ENCODE measurements at places on chromosomes 7 and 10. TPM values are rescaled to one million over a fixed set of nuclear protein-coding genes. Genes with fewer than 3 reads are reported as not detected.
A peak's percentile ranks its signal among the peaks of the same experiment; 100 is the strongest.

DNA sequence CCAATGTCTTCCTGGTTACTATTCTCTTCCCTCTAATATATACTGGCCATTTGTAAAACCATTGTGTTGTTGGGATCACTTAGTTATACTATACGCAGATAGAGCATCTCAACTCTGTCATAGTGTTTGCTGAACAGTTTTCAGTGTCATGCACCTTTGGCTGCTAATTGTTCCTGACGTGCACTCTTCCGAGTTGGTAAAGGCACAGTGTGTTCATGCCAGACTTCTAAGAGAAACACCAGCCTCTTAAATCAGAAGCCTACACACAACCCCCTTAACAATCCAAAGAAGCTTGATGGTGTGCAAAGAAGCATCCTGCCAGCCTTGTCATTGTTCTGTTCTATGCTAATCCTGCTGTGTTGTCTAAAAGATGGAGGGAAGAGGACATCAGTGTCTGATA lies 131.1 kb downstream of the MAPK8 start:
- DNase-seq = no peak

Gene CALHM3
- not detected for total RNA-seq

DNA sequence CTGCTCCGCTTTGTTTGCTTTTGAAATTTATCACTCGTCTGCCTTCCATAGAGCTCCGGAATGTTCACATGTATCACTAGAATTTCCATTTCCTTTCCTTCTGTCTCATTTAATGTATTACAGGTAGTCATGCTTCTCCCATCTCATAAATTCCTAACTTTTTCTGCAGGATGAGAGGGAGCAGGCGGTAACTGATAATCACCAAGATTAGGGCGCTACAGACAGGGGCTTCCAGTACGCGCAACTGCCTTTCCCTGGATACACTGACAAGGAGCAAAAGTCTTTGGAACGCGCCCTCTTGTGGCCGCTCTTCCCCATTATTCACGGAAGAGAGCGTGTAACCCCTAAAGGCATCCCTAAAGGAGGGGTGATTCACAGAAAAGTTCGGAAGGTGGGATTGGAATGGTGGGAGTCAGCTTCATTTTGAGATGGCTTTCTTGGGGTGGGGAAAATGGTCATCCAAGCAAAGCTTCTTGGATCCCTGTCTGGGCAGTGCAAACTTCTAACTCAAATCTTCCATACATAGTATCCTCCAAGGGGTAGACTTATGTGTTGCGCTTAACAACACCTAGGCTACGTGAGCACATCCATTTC lies 6.5 kb downstream of the INHBA start:
- peak; percentile 46 for DNase-seq

Gene DDX50
- 51.3 TPM for total RNA-seq

DNA sequence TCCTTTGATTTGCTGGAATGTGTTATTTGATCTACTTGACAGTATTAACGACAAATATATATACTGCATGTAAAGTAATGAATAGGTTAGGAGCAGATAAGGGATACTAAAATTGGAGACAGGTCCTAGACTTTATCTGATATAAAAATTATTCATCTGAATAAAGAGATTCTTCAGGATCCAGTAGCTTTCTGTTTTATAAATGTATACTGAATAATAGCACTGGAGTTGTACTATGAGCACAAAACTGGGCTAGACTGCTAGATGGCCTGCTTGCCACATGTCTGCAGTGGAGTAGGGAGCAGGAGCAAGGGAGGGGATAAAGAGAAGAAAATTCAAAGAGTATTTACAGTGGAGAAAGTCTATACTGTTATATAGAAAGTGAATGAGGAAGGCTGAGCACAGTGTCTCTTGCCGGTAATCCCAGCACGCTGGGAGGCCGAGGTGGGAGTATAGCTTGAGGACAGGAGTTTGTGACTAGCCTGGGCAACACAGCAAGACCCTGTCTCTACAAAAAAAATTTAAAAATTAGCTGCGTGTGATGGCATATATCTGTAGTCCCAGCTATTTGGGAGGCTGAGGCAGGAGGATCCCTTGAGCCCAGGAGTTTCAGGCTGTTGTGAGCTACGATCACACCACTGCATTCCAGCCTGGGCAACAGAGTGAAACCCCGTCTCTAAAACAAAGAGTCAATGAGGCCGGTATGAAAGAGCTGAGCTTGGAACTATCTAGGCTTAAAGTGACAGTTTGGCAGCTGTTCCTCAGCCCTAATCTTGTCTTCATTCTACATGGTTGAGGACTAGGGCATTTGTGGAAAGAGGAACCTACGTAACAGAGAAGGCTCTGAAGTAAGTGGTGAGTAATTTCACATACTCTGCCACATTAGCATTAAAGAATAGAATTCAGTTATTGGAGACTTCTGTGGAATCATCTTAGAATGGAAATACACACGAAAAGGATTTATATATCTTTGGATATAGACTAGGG lies 41.8 kb downstream of the CD36 start:
- no peak for DNase-seq

- no peak for DNase-seq
Observed at GRCh38 chr7:77766801-77767605, 31.2 kb downstream of the TMEM60 start.

Gene CHN2
- not detected for total RNA-seq

Gene COL17A1
- total RNA-seq = 0.15 TPM

DNA sequence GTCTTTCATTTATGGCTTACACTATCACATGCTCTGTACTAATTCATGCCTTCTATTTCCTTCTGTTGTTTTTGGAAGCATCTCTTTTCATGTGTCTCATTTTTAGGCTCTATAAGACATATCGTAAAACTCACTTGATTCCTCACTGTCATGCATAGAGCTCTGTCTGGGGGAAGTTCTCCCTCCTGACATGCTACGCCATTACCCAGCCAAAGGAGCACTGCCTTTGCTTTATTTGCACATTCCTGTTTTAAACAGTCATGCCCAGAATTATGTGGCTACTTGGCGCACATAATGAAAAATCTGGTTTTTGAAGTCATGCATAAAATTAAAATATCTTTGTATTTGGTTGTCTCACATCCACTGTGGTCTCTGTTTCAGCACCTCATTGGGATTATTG lies 17.6 kb upstream of the AKR1C3 start:
- no peak for DNase-seq

Gene NPC1L1
- not detected for total RNA-seq

- DNase-seq = no peak
Observed at GRCh38 chr7:83159731-83160130, 3.0 kb downstream of the PCLO start.

- no peak for DNase-seq
Observed at GRCh38 chr7:26648554-26648953, 215.8 kb downstream of the SKAP2 start.

DNA sequence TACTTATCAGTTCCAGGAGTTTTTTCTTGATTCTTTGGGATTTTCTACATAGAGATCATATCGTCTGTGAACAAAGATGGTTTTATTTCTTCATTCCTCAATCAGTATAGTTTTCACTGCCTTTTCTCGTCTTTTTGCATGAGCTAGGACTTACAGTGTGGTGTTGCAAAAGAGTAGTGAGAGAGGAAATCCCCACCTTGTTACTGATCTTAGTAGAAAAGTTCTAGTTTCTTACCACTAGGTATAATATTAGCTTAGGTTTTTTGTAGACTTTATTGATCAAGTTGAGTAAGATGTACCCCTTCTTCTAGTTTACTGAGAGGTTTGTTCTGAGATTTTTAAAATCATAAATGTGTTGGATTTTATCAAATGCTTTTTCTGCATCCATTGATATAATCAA lies 123.3 kb downstream of the TMEM26 start:
- DNase-seq = no peak

DNA sequence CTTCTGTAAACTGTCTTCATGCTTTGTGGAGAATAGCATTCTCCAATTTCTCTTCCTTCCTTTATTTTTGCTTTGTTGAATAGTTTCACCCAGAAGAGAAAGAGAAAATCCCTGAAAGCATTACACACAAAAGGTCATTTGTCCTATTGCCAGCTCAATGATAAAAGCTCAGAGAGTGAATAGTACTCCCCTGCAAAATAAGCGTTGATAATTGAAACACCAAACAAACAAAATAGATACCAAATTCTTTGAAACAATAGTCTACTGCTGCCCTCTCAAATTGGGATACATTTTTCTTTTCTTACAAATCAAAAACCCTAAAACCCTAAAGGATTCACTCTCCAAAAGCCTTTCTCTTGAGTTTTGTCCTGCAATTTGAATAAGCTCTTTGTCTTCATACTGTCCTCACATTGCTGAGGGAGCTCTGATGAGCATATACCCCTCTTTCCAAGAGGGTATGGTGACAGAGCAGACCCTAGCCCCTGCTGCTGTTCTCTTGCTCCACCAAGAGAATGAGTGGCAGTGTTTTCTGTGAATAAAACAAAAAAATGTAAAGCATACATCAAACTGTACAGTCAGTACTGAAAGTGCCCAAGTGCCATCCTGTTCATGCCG lies 134.4 kb downstream of the CSTF2T start:
- no peak for DNase-seq

DNA sequence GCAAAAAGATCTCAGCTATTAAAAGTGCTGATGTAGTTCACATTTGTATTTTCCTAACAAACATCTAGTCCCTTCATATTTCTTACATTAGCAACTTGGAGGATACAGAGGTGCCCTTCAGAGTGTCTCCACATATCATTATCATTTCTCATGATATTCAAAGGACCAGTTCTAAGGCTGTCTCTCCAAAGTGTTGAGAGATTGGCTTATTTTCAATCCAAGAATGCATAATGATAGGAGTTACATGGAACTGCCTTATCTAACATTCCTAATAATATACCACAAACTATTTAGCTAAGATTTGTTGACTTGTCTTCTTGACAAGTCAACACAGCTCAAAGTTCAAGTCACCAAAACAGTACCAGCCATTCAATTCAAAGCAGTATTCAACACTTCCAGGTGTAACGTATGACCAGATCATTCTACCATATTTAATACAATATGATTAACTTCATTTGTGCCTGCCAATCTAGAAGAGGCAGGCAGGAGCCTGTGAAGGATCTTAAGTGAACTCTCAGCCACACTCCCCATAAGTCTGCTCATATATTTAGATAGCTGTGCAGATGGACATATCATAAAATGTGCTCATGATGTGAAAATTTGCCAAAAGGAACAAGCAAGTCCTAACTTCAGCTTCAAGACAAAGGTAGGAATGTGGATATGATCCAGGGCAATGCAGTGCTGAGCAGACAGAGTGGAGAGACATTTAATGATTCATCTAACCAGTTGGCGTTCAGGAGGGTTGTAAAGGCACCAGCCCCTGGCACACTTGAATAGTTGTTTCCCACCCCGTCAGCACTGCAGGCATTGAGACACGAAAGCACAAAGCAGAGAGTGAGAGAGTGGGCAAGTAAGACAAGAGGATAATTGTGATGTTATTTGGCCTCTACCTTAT lies 108.3 kb downstream of the MTERF1 start:
- DNase-seq = no peak

Gene SLC35G1
- total RNA-seq = 6.0 TPM

- no peak for DNase-seq
Observed at GRCh38 chr10:97582169-97582568, 2.0 kb upstream of the HOGA1 start.

Gene AGK
- total RNA-seq = 40.5 TPM

GRCh38 chr7:79453266-79453557 lies 255 bp downstream of the MAGI2 start:
- no peak for DNase-seq

Gene LIPN
- total RNA-seq = not detected

DNA sequence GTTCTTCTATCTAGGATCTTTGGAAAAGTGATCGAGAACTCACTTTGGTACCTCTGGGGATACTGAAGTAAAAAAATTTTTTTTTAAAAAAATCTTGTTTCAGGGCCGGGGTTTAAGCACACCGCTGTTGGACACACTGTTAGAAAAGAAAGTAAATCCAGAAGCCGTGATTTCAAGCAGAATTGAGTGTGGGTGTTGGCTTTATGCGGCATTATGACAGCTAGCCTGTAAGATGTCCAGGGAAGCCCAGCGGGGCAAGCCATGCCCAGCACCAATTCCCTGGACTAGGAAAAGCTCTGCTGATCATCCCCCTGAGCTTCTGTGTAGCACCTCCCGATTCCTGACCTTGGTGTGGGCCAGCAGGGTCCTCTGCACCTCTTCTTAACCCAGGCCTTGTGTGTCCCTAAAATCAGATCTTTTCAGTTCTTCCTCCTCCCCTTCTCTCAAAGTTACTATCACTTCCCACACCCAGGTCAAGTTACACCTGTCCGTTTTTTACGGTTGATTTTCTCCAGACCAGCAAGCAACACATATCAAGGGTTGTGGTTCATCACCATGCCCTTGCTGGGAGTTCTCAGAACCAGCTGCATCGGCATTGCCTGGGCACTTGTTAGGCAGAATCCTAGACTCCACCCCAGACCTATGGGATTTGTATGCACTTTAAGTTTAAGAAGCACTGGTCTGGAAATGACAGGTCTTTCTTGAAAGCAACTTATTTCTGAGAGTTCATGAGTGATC lies 205.3 kb downstream of the TAX1BP1 start:
- no peak for DNase-seq

Gene DGKI
- total RNA-seq = 0.46 TPM

DNA sequence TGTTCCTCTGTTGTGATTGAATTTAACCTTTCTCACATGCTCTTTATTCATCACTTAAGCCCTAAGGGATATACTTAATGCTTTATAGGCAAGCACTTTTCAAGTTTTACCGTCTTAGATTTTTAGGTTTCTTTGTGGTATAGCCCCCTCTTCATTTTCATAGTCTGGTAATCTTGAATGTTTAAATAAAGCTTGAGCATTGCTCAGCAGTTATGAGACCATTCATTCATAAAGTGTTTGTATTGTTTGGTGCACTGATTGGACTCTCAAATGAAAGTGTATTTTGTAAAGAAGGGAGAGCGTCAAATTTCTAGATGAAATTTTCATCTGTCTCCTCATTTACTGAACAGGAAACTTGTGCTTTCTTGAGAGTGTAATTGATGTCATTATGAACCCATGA lies 25.2 kb downstream of the TASOR2 start:
- no peak for DNase-seq

Gene PDE6C
- total RNA-seq = not detected

- DNase-seq = no peak
Observed at GRCh38 chr7:1160670-1161021, 650 bp upstream of the ZFAND2A start.

DNA sequence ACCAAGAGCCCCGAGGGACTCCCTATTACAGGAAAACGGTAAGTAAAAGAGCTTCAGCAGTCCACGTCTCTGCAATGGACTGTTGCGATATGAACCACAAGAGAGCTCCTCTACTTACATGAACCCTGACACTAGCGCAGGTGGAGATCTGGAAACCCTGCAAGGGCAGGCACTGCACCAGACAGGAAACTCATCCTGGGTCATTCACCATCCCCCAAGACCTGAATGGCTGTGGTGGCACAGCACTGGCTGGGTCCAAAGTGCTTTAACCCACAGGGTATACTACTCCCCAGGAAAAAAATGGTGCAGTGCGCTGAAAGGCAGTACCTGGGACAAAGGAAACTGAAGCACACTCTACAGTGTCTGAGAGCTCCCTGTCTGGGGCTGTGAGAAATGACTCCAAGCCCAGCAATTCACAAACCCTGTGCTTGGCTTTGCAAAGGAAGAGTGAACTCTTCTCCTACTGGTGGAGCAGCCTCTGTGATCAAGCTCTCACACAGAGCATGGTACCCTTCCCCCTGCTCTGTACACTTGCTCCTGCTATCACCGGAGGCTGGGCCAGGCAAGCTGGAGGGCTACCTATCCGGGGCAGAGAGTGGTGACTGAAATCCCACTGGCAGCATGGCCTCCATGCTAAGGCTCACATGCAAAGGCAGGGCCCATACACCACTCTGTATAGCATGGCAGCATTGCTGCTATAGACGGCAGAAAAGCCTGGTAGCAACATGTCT lies 44.9 kb downstream of the HIBADH start:
- no peak for DNase-seq

GRCh38 chr7:148753224-148753623 lies 54.5 kb downstream of the CUL1 start:
- no peak for DNase-seq

- DNase-seq = no peak
Observed at GRCh38 chr7:94529516-94529915, 19.9 kb downstream of the CASD1 start.

Gene CPA2
- total RNA-seq = not detected

Gene GBX1
- total RNA-seq = not detected
